SJCRH30 (cell line): ENCODE measurements at places on chromosomes 16 and 17.

DNA sequence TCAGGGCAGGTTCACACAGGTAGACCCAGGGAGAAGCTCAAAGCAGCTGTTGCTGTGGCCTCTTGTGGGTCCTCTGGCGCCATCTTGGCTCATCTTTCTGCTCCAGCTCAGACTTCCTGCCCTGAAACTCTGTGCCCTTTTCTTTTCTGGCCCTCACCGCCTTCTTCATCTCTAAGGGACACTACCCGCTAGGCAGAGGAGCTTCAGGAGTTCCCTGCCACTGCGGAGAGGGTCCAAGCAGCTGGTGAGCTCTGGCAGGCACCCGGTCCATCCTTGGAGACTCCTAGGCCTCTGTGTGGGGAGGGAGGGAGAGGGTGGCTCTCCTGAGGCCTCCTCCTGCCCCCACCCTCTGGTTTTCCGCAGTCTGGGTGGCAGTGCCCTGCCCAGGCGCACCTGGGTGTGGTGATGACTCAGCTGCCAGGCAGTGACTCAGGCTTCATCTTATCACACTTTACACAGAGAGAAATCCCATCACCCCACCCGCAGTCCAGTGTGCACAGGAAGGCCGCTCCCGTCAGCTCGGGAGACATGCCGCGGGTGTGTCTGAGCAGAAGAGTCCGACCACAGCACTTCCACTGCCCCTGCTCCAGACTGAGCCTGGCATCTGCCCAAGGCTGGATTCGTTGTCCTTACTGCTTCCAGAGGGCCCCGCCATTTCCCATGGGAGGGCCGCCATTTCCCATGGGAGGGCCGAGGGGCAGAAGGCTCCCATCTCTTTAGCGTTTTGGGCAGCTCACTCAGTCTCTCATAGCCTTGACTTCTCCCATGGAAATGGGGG is 7.3 kb downstream of the NT5C start:
- DNase-seq = no peak

DNA sequence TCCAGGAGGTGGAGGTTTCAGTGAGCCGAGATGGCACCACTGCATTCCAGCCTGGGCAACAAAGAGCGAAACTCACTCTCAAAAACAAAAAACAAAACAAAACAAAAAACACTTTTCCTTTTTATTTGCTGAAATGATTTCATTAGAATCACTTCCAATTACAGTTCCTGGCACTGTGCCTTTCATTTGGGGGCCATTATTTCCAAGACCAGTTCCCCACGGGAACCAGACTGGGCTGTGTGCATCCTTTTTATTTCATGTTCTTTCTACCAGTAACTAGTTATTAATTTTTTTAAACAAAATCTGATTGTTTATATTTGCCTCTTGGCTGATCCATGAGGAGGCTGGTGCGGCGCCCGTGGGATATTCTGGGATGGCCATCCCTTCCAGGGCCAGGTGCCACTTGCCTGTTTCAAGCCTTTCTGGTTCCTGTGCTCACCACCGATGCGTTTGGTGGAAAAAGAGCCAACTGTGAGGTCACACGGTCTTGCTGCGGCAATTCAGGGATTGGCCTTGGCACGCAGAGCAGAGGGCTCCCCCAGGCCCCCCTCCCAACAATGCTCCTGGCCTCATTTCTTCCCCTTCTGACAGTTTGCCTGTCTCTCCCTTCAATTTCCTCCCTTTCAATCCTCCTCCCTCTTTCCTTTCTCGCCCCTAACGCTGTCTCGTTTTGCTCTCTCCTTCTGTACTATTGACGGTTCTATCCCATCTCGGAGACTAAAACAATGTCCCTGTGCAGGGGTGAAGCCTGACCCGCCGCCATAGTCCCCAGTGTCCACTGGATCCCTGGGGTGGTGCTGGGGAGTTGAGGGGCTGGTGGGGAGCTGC is 13.4 kb downstream of the UBALD1 start:
- no peak for DNase-seq

DNA sequence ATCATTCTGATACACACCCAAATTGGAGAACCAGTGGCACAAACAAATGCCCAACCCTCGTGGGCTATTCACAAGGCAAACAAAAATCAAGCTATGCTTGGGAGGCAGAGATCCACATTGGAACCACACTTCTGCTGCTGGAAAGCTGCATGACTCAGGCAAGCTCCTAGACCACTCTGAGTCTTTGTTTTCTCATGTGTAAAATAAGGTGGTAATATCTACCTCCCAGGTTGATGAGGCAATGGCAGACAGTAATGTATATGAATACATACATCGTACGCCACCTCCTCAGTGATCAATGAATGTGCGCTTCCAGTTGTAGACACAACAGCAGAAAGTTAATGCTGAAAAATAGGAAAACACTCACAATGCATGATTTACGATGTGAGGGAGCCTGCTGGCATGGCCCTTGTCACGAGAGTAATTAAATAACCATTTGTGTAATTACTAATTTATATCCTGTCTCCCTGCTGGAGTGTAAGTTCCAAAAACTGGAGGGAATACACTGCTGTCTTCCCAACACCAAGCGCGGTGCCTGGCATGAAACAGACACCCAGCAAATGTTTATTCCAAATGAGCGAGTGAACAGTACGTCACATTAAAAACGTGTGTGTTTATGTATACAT is 69.9 kb upstream of the HSBP1 start:
- no peak for DNase-seq

DNA sequence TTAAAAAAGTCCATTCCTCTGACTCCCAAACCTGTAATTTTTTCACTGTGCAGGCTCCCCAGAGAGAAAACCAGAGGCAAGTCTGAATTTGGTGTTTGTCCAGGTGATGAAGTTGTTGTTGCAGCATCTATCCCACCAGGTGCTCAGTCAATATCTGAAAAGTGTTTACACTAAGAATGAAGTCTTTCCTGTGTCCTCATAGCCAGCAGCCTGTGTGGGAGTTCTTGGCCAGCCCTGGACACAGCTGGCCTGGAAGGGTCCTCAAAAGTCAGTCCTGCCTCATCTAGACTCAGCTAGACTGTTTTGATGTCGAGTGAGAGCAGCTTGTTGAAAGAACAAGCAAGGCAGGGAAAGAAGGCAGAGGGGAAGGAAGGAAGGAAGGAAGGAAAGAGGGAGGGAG is 3.3 kb upstream of the PMP22 start:
- DNase-seq = no peak

- no peak for DNase-seq
These were observed 47.4 kb upstream of the ATF7IP2 start for GRCh38 chr16:10338426-10338825.
